Right renal cortex interstitium (tissue), 3 donors: ENCODE measurements at places on chromosomes 7 and 10.
A peak's percentile ranks its signal among the peaks of the same experiment; 100 is the strongest.

DNA sequence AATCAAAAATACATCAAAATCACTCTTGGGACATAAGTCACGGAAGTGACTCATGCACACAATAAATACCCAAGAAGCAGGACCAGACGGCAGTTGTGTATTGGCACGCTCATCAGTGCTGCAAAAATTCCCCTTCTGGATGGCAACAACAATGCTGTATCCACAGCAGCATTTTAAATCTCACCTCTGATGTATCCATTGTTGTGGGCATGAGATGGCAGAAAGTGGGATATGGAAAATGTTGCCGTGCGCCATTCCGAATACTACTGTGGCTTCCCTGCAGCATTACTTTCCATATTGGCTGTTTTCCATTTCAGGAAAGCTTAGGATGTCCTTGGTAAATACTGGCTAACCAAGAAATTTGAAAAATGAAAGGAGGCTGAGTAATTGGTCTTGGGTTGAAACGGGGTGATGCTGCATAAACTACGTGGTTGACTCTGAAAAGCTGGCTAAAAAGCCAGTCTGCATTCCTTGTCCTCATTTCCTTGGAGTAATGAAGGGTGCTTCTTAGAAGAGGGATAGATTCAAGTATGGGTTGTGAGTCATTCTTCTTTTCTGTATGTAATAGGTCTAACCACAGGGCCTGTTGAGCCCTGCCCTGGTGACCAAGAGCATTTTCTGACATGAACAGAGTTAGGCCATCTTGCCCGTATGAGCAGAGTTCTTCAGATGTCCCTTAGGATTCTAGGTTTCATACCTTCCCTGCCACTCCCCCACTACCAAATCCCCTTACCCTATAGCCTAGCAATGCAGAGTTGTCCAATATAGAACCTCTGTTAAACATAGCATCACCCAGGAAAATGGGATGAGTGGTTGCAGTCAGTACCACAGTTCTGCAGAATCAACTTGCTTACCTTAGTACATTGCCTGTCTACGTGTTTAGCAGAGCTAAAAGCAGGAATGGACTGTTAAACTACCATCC, 36.3 kb upstream of the TOMM7 start:
- no peak for DNase-seq

DNA sequence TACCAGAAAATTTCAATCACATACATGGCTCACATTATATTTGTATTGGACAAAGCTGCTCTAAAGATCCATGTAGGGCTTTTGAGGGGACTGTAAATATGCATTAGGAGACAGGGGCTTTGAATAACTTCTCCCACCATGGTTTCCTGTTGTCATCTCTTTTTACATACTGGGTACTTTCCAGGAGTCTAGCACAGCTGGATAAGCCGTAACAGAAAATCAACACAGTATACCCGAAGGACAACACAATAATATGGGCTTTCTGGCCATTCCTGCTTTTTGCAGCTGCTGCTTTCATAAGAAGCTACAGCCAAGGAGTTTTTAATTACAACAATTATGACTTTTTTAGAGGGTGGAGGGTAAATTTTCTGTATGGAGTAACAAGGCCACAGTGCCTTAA, 63.4 kb upstream of the SRPK2 start:
- no peak for DNase-seq

GRCh38 chr7:22178735-22179134, 178.2 kb downstream of the RAPGEF5 start:
- no peak for DNase-seq

GRCh38 chr7:27346531-27347275, 104.1 kb downstream of the EVX1 start:
- DNase-seq, result peak; percentile 2

GRCh38 chr7:101234636-101235035, 3.0 kb downstream of the CLDN15 start:
- DNase-seq, result no peak

- no peak for DNase-seq
Measured at GRCh38 chr7:95106401-95106800, 199.0 kb downstream of the PPP1R9A start.

DNA sequence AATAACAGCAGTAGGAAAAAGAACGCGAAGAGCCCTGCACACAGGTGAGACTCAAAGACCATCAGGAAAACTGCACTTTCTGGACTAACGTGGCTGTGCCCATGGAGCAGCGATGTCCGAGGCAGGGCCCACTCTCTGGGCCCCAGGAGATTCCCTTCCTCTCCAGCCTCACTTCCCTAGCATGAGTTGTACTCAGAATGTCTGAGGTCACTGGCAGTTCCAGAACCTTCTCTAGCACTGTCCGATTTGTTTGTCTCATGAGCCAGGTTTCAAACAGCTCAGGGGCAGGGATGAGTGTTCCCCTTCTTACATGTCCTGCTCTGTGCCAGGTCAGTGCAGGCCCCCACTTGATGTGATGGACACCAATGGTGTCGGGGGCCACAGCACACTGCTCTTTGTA, 484.2 kb downstream of the PTPRN2 start:
- DNase-seq, result no peak

GRCh38 chr10:845526-845925, 86.0 kb downstream of the LARP4B start:
- DNase-seq, result no peak

GRCh38 chr7:3552499-3552898, 251.4 kb downstream of the SDK1 start:
- DNase-seq, result no peak

- DNase-seq, result no peak
Measured at GRCh38 chr7:157617401-157617800, 280.6 kb downstream of the DNAJB6 start.

- DNase-seq, result no peak
Measured at GRCh38 chr7:1175967-1176851, 16.2 kb upstream of the ZFAND2A start.
